Dermis blood vessel endothelial cell (primary cell): ENCODE measurements at places on chromosomes 5 and 9. TPM values are rescaled to one million over a fixed set of nuclear protein-coding genes. Genes with fewer than 3 reads are reported as not detected.

The SLC36A3 gene
- total RNA-seq, result not detected in 2 replicates

The BTNL8 gene
- 0.17 and 0.19 TPM in 2 replicates for total RNA-seq

The CTXN3 gene
- not detected in 2 replicates for total RNA-seq

The C9orf85 gene
- 16.6 and 19.1 TPM in 2 replicates for total RNA-seq

The CDC25C gene
- total RNA-seq, result 2.4 and 11.3 TPM in 2 replicates

The RGS7BP gene
- total RNA-seq, result 0.17 and 0.19 TPM in 2 replicates

The QRFP gene
- total RNA-seq, result not detected in 2 replicates

The PCDHGA12 gene
- total RNA-seq, result 4.1 and 4.6 TPM in 2 replicates

The KIF24 gene
- total RNA-seq, result 1.0 and 5.6 TPM in 2 replicates

The PCDHGB3 gene
- total RNA-seq, result 3.6 and 3.7 TPM in 2 replicates

The GFRA3 gene
- total RNA-seq, result not detected in 2 replicates

The ERMP1 gene
- 36.6 and 45.9 TPM in 2 replicates for total RNA-seq
